Omental fat pad (tissue), 4 donors: ENCODE measurements at places on chromosomes 11 and 22.

DNA sequence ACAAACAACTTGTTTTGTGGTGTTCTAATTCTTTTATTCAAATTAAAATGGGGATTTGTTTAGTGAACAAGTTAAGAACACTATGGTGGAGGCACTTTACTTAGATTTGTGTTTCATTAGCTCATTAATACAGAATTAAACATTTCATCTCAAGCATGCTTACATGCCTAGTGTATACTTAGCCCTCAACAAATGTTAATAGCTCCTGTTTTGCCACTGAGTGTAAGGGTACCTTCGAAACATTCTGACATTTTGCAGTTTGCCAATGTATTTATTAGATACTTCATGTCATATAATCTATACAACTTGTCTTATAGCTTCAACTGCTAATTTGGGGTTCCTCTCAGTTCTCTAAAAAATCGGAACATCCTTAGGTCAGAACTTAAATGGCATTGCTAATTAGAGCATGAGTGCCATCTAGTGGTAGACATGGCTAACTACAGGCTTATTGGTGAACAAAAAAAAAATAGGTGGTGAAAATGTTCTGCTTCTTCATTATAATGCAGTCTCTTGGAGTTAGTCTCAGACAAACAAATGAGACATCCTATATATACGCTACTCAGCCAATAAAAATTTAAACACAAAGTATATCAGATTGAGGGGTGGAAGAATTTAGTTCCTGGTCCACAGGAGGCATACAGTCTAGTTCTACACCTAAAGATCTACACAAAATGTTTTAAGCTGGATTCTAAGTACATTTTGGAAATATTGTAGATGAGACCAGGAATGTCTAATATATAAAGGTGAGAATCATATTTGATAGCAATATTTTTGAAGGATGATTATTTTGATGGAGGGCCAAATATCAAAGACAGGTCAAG, 4.9 kb upstream of the CNTN5 start:
- no peak for DNase-seq

- no peak for DNase-seq
Measured at GRCh38 chr11:2127482-2128129, 11.6 kb downstream of the IGF2 start.

DNA sequence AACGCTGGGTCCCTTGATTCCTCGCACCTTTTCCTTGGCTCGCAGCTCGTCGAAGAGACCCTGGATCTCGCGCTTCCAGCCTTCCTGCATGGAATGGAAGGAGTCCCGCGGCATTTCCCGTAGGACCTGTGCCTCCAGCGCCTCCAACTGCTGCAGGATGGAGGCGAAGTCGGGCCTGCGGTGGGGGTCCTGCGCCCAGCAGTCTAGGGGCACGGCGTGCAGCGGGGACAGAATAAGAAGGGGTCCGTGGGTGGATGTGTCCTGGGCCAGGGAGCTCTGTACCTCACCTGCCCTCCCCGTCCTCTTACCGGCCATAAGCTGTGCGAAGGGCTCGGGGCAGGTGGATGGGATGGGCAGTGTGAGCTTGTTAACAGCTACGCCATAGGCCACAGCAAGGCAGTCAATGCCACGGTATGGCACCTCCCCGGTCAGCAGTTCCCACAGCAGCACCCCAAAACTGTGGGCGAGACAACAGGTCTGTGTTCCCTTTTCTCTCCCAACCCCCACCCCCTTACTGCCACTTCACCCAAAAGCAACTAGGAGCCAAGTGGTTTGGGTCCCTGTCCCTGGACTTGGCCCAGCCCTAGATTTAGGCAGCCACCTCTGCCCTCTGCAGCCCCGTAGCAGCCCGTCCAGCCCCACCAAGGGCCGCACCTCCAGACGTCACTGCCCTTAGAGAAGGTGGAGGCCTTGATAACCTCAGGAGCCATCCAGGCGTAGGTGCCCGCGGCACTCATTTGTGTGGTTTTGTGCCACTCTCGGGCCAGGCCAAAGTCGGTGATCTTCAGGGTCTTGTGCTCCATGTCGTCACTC, 6.2 kb downstream of the MAP3K11 start:
- no peak for DNase-seq

- DNase-seq = no peak
Measured at GRCh38 chr11:33488971-33489370, 211.7 kb downstream of the C11orf91 start.

DNA sequence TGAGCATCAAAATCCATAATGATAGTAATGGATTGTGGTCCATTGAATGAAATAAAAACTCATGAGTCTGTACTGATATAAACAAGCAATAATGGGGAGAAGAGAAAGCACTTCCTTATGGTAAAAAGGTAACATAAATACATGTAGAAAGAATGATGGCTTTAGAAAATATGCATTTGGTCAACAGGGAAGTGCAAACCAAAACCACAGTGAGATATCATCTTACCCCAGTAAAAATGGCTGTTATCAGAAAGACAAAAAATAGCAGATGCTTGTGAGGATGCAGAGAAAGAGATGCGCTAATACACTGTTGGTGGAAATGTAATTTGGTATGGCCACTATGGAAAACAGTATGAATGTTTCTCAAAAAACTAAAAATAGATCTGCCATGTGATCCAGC, 6.9 kb upstream of the MMP20 start:
- no peak for DNase-seq

- DNase-seq = no peak
Measured at GRCh38 chr22:24433828-24434470, 6.5 kb downstream of the ADORA2A start.

DNA sequence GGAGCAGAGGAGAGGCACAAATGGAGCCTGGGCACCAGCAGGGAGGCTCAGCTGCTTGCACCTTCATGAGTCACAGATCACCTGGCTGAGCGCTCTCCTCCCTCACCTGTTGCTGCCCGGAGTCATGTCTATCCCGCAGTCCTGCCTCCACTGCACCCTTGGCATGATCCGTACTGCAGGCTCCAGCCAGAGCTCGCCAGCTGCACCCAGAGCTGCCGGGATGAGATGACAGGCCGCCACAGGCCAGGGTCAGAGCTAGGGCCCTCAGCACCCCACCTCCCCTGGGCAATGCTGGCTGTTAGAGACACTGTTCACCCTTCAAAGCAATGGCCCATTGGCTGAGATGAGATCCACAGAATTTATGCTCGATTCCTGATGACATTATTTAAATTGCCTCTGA, 702.8 kb downstream of the TBC1D22A start:
- DNase-seq = no peak

DNA sequence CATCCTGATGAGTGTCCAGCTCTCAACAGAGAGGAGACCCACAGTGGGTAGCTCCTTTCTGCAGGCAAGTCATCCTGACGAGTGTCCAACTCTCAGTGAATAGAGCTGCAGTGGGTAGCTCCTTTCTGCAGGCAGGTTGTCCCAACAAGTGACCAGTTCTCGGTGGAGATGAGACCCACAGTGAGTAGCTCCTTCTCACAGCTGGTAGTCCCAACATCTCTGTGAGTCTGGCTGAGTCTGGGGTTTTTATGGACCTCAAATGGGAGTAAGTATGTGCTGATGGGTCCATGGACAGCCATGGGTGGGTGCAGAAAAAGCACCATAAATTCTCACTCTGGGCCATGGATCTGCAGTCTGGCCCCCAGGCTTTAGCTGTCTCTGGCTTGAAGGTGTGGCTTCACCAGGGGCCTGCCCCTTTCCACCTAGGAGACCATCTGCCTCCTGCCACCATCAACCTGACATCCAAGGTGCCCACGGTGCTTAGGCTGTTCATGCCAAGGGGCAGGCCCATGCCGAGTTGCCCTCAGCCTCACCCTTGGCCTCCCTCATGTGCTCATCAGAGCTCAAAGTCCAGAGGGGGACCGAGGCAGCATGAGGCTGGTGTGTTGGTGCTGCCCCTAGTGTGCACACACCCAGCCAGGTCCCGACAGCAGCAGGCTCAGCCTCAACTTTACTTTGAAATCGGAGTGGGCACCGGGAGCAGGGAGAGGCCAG, 15.3 kb downstream of the NPAT start:
- DNase-seq = no peak
